A375 (cell line): ENCODE measurements at places on chromosomes 16 and 17. TPM values are rescaled to one million over a fixed set of nuclear protein-coding genes. Genes with fewer than 3 reads are reported as not detected.

The FBXW10 gene
- not detected in 2 replicates for total RNA-seq

The DNAAF8 gene
- 0.93 and 1.5 TPM in 2 replicates for total RNA-seq

The RPL13 gene
- total RNA-seq: 7,350 and 8,818 TPM in 2 replicates

The SYT17 gene
- total RNA-seq: 0.82 and 2.8 TPM in 2 replicates

The KCNJ16 gene
- total RNA-seq: not detected in 2 replicates

The MYL4 gene
- total RNA-seq: not detected in 2 replicates

The MC1R gene
- total RNA-seq: 12.2 and 13.8 TPM in 2 replicates

The DRC7 gene
- total RNA-seq: 0.11 TPM in 1 of 2 replicates, not detected in the other

The TBC1D3C gene
- not detected in 2 replicates for total RNA-seq

The C16orf74 gene
- total RNA-seq: 11.1 and 13.0 TPM in 2 replicates

The HSPB9 gene
- total RNA-seq: 0.08 TPM in 1 of 2 replicates, not detected in the other

The ZNF821 gene
- 3.7 and 3.9 TPM in 2 replicates for total RNA-seq

The PIPOX gene
- total RNA-seq: 1.2 and 1.4 TPM in 2 replicates

The SLC13A2 gene
- not detected in 2 replicates for total RNA-seq
